ENCODE measurements at places on chromosomes 6 and 20.

DNA sequence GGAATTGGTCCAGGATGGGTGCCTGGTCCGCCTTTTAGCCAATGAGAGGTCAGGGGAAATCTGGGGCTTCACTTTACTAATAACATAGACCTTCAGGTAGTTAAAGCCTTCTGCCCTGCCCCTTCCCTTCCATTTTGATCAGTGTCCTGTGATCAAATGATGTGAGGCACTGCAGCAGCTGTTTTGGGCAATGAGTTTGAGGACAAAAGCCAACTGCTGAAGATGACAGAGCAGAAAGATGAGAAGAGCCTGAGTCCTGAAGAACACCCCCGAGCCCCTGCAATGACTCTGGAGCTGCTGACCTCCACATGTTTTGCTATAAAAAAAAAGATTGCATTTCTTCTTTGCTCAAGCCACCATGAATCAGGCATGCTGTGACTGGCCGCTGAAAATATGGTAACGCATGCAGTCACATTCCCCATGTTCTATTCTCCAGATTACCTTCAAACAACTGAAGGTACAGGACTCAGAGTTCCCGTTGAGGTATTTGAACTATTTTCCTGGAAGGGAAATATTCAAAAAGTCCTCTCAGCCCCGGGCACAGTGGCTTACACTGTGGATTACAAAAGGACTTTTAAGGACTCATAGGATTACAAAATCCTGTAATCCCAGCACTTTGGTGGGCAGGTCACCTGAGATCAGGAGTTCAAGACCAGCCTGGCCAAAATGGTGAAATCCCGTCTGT lies 45.7 kb upstream of the B4GALT5 start:
- no peak for DNase-seq

- DNase-seq, result no peak
These were observed 19.0 kb upstream of the EXOC2 start for GRCh38 chr6:711925-712324.

DNA sequence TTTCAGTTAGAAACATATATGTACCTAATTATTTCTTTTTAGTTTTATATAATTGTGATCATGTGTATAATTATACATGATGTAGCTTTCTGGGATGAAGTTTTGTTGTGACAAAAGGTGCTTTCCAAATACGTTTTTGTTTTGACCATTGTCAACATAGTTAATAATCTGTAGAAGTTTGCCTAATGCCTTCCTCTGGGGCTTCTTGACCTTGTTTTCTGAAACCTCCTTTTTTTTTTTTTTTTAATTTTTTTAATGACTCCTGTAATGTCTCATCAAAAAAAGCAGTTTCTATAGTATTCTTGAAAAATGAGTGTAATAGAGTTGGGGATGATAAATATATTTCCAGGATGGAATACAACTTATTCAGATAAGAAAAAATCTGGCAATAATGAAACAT lies 434.7 kb upstream of the SOX4 start:
- no peak for DNase-seq

DNA sequence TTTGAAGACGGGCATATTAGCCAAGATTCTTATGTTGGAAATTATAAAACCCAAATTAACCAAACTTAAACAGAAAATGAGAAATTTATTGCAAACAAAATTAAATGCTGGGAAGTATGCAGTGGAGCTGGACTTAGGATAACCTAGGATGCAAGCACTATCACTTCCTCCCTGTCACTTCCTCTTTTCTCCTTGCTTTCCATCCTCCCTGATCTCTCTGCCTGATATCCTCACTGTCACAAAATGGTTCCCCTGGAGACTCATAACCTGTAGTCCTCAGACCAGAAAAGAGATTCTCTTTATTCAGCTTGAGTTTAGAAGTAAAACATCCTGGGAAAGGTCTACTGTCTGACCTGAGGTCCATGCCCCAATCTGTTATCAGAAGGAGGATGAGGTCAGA lies 7.4 kb upstream of the KLHL32 start:
- DNase-seq, result no peak

GRCh38 chr6:31888276-31889258 lies 8.9 kb downstream of the EHMT2 start:
- DNase-seq, result no peak

- no peak for DNase-seq
These were observed 94.1 kb downstream of the HIVEP2 start for GRCh38 chr6:142850679-142851423.

- no peak for DNase-seq
These were observed 26.2 kb downstream of the GTSF1L start for GRCh38 chr20:43700627-43701026.

DNA sequence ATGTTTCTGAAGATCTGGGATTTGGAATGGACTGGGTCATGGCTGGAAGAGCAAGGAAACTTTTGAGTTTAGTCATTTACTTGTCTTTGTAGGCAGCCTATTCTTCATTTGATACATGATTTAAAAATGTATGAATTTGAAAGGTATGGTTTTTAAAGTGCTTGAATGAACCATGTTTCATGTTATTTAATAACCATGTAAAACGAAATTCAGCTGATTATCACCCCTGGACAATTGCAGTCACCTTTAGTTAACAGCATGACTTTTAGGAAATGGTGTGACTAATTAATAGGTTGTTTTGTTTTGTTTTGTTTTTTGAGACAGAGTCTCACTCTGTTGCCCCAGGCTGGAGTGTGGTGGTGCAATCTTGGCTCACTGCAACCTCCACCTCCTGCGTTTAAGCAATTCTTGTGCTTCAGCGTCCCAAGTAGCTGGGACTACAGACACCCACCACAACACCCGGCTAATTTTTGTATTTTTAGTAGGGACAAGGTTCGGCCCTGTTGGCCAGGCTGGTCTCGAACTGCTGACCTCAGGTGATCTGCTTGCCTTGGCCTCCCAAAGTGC lies 2.1 kb downstream of the STX11 start:
- DNase-seq, result no peak

DNA sequence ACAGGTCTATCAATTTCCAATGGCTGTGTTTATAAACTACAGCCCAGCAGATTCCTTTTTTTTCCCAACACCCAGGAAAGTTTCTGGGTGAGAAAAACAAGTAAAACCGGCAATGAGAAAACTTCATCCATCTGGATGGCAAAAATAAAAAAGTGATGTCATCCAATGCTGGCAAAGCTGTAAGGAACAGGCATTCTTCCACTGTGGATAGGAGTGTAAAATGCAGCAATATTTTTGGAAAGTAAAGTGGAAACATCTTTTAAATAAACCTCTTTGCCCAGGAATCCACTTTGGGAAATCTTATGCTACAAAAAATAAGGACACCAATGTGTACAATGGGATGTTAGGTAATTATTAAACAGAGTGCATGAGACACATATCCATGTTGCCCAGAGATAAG lies 102.1 kb upstream of the NT5E start:
- DNase-seq, result no peak

DNA sequence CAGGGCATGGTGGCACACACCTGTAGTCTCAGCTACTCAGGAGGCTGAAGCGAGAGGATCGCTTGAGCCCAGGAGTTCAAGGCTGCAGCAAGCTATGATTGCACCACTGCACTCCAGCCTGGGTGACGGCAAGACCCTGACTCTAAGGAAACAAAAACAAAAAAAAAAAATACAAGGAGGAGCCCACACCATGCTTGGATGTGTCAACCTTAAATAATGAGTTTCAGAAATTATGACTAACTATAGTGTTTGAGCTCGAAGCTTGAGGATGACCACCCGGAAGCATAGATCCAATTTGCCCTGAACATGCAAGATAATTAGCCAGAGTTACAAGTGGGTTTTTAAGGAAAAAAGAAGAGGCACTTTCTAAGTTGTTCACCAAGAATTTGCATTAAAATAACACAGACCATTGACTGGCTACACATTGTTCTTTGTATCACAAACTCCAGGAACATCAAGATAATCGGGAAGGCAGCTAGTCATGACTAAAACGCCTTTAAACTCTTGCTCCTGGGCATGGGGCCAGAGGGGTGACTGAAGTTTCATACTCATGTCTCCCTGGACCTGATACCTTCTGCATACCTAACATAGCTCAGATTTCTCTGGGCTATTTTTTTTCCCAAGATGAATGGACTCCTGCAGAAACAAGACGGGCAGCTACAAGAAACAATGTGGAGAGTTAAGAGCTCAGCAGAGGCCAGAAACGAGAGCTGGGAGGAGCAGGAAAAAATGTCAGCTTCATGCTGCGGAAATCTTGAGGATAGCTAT lies 289.6 kb downstream of the PREX1 start:
- DNase-seq, result peak; percentile 87

DNA sequence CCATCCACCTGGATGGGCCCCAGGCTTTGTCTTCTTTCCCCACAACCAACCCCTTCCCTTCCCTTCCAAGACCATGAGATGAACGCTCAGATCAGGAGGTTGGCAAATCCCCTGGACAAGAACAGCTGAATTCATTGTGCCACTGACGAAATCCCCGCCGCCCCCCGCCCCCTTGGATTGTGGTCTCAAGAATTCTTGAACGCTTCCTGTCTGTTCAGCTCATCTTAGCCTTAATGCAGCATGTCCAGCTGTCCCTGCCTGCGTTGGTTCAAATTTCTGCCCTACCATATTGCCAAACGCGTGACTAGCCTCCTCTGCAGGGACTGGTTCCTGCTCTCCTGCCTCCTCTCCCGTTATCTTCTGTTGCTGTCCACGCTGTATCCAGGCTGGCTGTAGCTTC lies 133.2 kb downstream of the CDH4 start:
- no peak for DNase-seq

GRCh38 chr20:44207126-44207723 lies 3.3 kb downstream of the OSER1 start:
- no peak for DNase-seq

- no peak for DNase-seq
These were observed 889 bp upstream of the FLOT1 start for GRCh38 chr6:30743099-30744053.

DNA sequence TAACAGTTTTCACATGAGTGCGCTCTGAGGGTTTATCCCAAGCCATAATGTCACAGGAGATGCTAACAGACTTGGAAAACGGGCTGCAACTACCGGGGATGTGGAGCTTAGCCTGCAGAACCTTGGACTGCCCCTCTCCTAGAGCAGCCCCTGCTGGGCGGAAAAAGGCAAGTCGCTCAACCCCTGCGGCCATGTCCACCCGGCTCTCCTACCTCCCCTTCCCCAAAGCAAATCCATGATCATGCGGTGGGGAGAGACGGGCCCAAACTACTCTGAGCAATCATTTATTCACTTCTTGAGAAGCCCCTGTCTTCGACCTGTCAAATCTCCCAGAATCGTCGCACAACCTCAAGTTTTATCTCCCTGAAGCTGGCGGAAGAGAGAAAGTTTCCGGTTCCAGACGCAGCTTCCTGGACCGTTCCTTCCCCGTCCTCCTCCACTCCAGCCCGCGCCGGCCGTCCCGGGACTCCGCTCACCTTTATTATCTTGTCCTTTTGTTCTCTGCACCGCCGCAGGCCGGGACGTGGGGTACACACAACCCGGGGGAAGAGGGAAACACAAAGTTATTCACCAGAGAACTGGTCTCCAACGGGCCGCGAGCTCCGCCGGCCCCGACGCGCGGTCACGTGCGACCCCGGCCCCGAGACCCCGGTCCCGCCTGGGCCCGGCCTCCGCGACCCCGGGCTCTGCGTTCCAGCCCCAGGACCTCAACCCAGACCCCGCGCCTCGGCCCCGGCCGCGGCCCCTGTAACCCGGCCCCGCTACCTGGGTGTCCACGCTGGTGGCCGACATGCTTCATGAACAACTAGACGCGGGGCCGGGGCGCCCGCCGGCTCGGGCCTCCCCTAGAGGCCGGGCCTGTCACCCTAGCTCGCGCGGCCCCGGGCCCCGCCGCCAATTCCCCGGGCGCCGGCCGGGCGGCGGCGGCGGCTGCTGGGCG lies 560 bp downstream of the YTHDF1 start:
- DNase-seq, result no peak

- DNase-seq, result peak; percentile 5
These were observed 88.4 kb downstream of the HACE1 start for GRCh38 chr6:104771258-104771832.

- no peak for DNase-seq
These were observed 21.6 kb downstream of the DSE start for GRCh38 chr6:116392132-116393013.

DNA sequence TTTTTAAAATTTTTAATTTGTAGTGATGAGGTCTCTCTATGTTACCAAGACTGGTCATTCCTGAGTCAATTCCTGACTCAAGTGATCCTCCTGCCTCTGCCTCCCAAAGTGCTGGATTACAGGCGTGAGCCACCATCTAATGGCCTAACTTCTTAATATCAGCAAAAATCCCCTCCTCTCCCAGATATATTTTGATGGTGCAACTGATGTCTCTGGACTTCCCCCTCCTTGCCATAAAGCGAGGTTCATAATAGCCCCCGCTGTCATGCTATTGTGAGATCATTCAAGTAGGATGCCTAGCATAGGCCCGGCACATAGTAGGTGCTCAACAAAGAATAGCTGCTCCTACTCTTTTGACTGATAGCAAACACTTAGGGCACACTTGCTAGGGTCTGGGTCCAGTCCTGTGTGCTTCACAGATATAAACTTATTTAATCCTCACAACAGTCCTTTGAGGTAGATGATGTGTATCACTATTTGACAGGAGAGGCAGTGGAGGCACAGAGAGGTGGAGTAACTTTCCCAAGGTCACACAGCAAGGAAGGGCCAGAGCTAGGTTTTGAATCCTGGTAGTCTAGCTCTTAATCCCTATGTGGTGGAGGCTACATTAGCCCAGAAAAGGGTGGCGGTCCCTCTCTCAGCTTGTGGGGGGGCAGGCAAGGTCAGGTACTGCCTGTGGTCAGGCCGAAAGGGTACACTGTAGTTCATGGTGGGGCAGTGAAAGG lies 14.6 kb downstream of the SRC start:
- DNase-seq, result no peak

DNA sequence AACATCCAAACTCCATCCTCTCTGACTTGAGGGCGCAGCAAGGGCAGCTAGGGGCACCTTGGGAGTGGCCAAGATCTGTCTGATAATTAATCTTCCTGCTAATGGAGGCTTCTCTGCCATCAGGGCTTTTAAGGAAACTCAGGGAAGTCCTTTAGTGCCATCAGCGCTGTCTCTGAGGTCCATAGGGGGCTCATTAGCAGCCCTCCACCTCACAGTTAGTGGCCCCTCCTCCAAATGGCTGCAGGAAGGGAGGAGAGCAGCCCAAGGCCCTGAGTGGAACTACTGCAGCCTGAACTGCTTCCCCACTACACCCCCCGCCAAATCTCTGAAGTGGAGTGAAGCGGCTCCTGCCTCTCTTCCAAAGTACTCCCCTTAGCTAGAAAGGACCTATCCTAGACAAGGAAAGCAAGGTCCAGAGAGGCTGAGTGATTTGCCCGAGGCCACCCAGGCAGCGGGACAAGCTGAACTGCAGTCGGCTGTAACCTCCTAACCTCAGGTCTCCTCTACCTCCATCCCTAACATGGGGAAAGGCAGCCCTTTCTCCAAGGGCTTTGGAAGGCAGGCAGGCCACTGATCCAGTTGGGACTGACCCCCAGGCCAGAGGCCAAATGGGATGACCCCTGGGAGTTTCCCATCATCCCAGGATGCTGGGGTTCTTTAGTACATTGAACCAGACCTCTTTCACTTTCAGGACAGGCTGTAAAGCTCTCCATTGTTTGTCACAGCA lies 39.5 kb upstream of the ZFAND3 start:
- no peak for DNase-seq

DNA sequence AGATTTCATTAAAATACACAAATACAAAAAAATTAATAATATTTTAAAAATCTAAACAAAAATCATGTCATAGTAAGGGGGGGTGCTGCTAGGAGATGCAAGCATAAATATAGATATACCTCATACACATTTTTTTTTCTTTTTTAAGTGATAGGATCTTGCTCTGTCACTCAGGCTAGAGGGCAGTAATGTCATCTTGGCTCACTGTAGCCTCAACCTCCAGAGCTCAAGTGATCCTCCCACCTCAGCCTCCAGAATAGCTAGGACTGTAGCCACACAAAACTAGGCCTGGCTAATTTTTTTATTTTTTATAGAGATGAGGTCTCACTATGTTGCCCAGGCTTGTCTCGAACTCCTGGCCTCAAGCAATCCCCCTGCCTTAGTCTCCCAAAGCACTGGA lies 90.8 kb downstream of the HACE1 start:
- DNase-seq, result no peak

Measured in HS-5 (cell line).